ENCODE measurements at places on chromosomes 12 and 14. TPM values are rescaled to one million over a fixed set of nuclear protein-coding genes. Genes with fewer than 3 reads are reported as not detected.

Gene P2RX2
- not detected for total RNA-seq

Gene ARMH4
- total RNA-seq, result 8.4 TPM

Gene KLHL33
- 0.77 TPM for total RNA-seq

Gene MMP14
- 19.9 TPM for total RNA-seq

Gene RAB3IP
- total RNA-seq, result 39.4 TPM

Gene AP4S1
- 6.4 TPM for total RNA-seq

Gene VDR
- total RNA-seq, result 0.20 TPM

Gene PAPLN
- 3.2 TPM for total RNA-seq

Gene AKAP5
- total RNA-seq, result 0.30 TPM

Gene IFI27
- total RNA-seq, result 151 TPM

Gene SPIC
- not detected for total RNA-seq

Gene LGALS3
- total RNA-seq, result 249 TPM

Gene SIX6
- total RNA-seq, result not detected

Gene AHNAK2
- 2.5 TPM for total RNA-seq

Gene FSCB
- not detected for total RNA-seq

Measured in left ventricle myocardium superior (tissue), 1 donor.